Omental fat pad (tissue), 4 donors: ENCODE measurements at places on chromosomes 13 and 19.

- no peak for DNase-seq
Observed at GRCh38 chr13:72316716-72317115, 410.7 kb downstream of the MZT1 start.

DNA sequence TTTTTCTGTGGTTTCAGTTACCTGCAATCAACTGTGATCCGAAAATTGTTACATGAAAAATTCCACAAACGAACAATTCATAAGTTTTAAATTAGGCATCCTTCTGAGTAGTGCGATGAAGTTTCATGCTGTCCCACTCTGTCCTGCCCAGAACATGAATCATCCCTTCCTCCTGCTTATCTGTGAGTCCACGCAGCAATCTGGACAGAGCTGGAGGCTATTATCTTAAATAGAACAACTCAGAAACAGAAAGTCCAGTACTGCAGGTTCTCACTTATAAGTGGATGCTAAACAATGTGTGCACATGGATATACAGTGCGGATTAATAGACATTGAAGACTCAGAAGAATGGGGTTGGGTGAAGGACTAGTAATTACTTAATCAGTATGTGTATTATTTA, 583.7 kb upstream of the SPRY2 start:
- DNase-seq, result no peak

GRCh38 chr19:5984600-5984999, 6.7 kb upstream of the RANBP3 start:
- DNase-seq, result no peak

DNA sequence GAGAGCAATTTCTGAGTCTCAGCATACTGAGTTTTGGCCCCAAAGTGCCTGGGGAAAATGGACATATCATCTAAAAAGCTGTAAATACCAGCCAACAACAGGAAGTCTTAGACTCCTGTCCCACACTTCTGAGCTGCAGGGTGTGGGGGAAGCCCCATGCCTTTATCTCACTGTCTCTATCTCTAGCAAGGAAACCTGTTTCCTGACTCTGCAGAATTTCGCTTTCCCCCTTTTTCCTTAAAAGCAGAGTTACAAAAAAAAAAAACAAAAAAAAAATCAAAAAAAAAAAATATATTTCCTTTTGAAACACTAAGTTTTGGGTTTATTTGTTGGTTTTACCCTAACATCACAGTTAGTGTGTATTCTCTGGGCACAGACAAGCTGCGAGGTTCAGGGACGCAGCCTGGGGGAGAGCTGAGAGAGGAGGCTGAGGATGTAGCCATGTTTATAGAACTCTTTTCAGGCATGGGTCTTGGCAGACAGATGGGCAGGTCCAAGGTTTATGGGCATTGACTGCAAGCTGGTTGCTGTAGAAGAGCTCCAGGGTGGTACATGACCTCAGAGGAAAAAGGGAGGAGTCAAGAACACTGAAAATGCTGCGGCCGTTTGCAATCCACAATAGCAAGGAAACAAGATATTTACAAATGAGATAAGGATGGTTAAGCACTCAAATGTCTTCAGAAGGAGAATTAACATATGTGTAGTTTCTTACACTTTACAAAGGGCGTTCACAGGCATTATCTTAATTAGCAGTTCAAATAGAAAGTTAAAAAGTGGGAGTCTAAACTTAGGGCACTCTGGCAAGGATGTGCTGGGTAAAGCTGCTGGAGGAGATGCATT, 4.9 kb downstream of the MBNL2 start:
- DNase-seq, result no peak

DNA sequence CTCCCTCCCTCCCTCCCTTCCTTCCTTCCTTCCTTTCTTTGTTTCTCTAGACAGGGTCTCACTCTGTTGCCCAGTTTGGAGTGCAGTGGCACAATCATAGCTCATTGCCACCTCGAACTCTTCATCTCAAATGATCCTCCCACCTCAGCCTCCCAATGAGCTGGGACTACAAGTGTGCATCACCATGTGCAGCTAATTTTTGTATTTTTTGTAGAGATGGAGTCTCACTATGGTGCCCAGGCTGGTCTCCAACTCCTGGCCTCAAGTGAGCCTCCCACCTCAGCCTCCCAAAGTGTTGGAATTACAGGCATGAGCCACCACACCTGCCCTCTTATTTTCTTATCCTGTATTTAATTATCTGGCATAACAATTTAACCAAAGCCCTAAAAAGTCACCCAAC, 4.4 kb downstream of the UPK1A start:
- DNase-seq, result no peak

DNA sequence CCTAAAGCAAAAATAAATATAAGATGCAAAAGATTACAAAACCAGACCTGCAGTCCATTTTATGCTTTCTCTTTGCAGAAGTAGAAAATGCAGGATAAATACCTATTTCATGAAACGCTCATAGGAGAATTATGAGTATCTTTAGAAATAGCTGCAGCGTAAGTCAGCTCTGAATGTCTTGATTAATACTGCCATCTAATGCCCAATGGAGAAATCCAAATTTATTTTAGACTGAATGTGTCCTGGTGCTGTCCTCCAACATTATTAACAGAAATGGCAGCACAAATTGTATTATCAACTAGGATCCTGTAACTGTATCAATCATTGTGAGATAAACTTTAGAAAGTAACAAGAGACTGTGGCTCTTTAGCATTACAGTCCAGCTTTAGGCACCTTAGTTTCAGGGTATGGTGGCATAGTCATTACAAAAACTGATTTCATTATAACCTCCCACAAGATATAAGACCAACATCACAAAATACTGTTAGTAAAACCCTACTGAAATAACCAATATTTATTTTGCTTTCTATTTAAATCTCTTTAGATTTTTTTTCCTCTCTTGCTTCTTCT, 162.1 kb upstream of the MIR17HG start:
- DNase-seq, result no peak

- no peak for DNase-seq
Observed at GRCh38 chr13:23574421-23575145, 4.4 kb downstream of the TNFRSF19 start.

GRCh38 chr13:79548902-79549301, 67.9 kb downstream of the NDFIP2 start:
- no peak for DNase-seq

GRCh38 chr19:53536225-53536548, 1.8 kb upstream of the ZNF331 start:
- no peak for DNase-seq

- no peak for DNase-seq
Observed at GRCh38 chr13:106083620-106084350, 451.7 kb downstream of the EFNB2 start.

GRCh38 chr19:33208371-33208895, 14.3 kb downstream of the LRP3 start:
- DNase-seq, result no peak

- no peak for DNase-seq
Observed at GRCh38 chr13:27822873-27823311, 30.6 kb downstream of the GSX1 start.

DNA sequence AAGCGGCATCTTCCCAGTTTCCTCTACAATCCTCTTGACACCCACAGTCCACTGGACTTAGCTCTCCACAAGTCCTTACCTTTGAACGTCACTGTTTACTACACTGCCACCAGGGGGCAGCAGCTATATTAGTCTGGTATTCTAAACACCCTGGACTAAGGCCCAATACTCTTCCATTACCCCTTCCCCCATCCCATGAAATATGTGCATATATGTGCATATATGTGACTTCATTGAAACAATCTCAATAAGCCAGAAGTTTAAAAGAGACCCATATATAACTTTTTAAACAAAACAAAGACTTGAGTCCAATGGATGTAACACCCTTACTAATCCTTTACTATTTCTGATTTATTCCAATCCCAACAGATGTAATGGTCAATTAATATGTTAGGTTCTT, 15.5 kb downstream of the GGACT start:
- DNase-seq, result peak; percentile 62

GRCh38 chr19:6518145-6518911, 12.5 kb upstream of the TNFSF9 start:
- no peak for DNase-seq

DNA sequence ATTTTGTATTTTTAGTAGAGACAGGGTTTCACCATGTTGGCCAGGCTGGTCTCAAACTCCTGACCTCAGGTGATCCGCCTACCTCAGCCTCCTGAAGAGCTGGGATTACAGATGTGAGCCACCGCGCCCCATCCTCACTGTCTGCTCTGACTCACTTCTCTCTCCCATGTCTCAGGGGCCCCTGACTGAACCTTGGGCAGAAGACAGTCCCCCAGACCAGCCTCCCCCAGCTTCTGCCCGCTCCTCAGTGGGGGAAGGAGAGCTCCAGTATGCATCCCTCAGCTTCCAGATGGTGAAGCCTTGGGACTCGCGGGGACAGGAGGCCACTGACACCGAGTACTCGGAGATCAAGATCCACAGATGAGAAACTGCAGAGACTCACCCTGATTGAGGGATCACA, 5.0 kb downstream of the SIGLEC9 start:
- no peak for DNase-seq

- DNase-seq, result no peak
Observed at GRCh38 chr13:40681341-40682146, 15.1 kb upstream of the FOXO1 start.

DNA sequence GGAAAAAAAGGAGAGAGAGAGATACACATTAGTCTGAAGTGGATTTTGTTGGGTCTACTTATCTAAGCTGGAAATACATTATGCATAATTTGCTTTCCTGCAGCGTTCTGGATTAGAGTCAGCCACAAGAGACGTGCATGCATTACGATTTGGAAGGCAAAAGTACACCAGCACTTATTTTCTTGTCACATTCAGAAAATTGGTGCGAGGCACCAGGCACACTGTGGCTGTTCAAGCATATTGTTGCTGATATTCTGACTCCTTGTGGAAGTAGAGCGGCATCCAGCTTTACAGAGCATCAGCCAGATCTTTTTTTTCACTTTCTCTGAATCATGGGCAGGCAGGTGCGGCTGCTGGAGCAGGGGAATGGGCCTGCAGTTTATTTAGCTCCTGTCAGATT, 905.6 kb upstream of the SPRY2 start:
- DNase-seq, result no peak

DNA sequence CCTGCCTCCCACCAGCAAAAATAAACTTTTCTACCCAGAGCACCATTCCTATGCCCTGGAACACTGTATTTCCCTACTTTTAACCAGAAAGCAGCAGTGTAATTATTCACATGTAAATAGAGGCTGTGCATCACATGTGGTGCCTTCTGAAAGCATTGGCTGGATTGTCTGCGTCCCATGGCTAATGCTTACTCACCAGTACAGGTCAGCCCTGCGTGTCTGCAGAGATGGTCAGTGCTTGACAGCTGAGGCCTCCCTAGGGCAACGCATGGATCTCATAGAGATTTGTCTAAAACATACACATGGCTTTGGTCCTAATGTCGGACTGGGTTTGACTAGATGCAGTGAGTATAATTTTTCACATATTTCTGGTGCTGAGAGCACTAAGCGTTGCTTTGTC, 64.2 kb downstream of the DPY19L3 start:
- no peak for DNase-seq

DNA sequence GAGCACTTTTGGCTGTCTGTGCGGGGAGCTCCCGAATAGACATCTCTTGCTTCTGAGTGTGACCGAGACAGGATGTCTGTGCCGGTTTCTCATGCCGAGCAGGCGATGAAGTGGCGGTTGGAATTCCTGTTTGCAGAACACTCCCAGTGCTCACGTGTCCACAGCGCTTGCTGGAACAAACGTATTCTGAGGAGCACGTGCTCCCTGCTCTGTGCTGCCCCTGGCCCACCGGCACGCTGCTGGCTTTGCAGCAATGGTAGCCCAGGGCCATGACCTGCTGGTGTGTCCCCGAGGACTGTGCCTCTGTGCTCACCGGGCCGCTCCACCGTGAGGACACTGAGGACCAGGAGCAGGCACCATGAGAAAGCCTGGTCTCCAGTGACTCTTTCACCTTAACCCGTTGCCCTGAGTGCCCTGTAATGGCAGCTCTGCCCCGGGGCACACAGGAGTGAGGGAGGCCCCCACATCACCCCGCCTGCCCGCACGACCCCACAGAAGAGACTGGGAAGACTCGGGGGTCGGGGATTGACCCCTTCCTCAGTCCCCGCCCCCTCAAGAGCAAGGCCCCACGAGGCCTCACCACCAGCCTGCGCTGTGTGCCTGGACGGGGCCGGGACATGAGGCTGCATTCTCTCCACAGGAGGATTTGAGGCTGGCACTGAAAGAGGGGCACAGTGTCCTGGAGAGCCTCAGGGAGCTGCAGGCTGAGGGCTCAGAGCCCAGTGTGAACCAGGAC, 40.0 kb upstream of the F7 start:
- no peak for DNase-seq

DNA sequence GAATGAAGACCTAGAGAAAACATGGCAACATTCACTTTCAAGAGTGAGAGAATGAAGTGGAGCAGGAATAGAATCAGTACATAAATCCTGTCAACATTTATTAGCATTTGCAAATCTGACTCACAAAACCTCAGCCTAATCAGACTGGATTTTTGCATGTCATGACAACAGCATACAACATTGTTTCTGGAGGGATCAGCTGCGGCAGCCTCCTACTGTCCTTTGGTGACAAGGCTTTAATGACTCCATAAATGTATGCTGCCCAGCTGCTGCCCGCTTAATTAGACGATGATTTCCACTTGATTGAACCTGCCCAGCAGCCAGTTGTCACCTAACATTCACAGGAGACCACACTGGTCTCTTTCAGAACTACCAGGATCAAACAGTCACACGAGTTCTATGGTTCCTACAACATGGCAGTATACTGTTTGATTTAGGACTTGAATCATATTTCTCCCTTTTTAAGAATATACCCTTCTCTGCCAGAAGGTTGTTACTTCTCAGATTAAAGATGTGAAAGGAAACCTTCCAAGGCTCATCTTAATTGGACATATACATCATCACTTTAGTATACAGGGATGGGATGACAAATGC, 9.3 kb downstream of the EBPL start:
- no peak for DNase-seq

DNA sequence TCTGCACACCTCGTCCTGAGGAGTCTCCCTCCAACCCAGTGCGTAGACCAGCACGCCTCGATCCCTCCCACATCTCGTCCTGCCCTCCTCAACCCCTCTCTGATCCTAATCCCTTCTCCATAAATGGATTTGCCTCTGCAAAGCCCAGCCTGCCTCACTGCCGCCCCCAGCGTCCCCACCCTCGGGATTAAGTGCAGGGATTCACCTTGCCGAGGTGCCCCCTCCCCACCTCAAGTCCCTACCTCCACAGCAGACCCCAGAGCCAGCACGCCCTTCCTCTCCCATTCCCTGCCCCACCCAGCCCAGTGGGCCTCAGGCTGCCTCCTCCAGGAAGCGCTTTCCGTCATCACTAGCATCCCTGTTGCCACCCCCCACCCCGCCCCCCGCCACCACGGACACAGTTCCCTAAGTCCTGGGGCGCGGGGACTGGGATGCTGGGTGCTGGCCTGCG, 4.0 kb downstream of the KLF16 start:
- no peak for DNase-seq

GRCh38 chr13:74707291-74707690, 573.1 kb upstream of the KLF12 start:
- DNase-seq, result no peak

- no peak for DNase-seq
Observed at GRCh38 chr19:46984077-46985010, 35.3 kb upstream of the NPAS1 start.

GRCh38 chr13:22077205-22077683, 406.4 kb downstream of the FGF9 start:
- DNase-seq, result no peak

GRCh38 chr19:3687774-3688706, 12.2 kb downstream of the PIP5K1C start:
- no peak for DNase-seq
